ENCODE measurements at places on chromosomes 3 and 15.

- DNase-seq, result no peak
Observed at GRCh38 chr15:76799760-76800159, 105.4 kb downstream of the SCAPER start.

DNA sequence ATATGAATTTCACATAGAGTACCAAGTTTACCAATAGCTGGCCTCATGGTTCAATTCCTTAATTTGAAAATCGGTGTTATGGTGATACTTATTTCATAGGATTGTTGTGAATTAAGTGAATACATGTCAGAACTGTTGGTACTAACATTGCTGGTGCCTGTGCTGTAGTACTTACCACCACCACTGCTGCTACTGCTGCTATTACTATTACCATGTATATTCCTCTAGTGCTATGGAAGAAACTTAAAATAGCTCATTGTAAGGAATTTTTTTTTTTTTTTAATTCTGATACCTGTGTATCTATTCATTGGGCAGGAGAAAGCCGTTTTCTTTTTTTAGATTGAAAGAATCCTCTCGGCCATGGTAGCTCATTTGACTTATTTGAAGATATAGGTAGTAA, 3.6 kb downstream of the FYTTD1 start:
- DNase-seq, result no peak

DNA sequence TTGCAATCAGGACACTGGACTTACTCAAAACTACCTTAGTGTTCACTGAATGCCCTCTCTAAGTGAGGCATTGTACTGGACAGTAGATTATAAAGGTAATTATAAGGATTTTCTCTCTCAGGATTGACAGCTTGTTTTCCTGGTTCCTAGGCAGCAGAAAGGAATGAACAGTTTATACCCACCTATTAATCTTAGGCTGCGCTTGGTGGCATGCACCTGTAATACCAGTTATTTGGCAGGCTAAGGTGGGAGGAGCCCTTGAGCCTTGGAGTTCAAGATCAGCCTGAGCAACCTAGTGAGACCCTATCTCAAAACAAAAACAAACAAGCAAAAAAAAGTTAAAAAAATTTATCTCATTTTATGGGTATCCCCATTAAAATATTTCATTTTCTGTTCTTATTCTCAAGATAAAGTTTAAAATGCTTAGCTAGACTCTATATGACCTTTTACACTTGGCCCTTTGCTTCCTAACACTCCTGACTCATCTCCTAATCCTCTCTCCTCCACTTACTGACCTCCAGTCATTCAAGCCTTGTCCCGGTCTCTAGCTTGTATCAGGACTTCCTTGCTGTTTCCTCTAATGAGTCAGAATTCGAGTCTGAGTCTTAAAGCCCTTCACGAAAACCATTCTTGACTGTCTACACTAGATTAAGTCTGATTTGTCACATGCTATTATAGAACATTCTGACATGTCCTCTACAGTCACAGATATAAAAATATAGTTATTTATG, 348.6 kb downstream of the NLGN1 start:
- DNase-seq, result no peak

DNA sequence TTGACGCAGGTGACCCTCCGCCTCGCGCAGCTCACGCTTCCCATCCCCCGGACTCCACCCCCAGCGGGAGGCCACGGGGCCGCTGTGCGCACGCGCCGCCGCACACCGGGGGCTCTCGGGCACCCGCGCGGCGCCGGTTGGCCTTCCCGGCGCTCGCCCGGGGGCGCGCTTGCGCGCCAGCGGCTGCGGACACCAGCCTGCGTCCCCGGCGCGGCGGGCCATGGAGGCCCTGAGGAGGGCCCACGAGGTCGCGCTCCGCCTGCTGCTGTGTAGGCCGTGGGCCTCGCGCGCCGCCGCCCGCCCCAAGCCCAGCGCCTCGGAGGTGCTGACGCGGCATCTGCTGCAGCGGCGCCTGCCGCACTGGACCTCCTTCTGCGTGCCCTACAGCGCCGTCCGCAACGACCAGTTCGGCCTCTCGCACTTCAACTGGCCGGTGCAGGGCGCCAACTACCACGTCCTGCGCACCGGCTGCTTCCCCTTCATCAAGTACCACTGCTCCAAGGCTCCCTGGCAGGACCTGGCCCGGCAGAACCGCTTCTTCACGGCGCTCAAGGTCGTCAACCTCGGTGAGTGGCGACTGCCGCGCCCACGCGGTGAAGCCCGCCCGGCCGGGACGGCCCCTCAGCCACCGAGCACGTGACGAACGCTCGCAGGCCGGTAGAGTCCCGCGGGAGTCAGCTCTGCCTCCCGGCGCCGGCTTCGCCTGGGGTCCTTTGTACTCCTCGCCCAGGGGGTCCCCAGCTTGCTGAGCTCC, at the start of gene C15orf61:
TSS of gene C15orf61 (plus strand) at position 103 of the 754 bp plus-strand sequence. CDS start at position 221, 118 bp downstream.
- peak; percentile 90 for DNase-seq

GRCh38 chr3:175640958-175641357, 781.8 kb downstream of the NAALADL2 start:
- no peak for DNase-seq

DNA sequence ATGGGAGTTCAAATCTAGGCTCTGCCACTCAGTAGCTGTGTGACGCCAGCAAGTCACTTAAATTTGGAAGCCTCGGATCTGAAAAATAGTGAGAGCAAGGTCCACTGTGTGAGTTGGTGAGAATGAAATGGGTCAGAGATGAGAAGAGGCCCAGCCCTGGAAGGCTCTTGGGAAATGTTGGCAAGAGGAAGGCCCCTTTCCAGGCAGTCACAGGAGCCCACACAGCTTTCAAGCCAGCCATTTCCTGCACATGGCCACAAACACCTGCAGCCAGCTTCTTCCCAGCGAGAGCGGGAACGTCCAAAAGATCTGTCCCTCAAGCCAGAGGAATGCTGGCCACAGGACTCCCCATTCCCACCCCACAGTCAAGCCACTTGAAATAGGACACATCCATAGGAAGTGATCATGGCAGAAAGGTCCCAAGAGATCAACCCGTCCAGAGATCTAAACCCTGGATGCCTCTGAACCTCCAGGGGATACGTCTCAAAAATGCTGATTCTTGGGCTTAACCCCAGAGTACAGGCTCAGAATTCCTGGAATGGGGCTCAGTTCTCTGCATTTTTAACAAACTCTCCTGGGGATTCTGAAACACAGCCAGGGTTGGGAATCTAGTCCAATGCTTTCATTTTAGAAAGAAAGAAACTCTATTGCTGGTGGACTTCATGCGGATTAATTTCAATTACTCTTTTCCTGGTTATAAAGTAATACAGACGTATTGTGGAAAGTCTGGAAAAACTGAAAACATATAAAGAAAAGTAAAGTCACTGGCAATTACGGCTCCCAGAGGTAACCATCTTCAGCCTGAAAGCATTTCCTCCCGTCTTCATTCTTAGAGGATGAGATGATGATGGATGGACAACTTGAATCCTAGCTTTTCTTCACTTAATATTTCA, 35.9 kb downstream of the NTRK3 start:
- DNase-seq, result no peak

DNA sequence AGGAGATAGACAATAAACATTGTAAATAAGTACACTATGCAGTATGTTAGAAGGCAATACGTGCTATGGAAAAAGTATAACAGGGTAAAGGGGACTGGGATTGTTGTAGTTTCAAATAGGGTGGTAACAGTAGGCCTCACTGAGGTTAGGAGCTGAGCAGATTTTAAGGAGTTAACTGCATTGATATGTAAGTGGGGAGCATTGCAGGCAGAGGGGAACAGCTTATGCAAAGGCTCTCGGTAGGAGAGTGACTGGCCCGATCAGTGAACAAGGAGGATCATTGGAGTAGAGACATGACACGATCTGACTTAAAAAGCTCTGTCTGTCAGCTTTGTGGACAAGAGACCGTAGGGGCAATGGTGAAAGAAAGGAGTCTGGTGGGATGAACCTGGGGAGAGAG, 46.8 kb downstream of the PCCB start:
- DNase-seq, result no peak

DNA sequence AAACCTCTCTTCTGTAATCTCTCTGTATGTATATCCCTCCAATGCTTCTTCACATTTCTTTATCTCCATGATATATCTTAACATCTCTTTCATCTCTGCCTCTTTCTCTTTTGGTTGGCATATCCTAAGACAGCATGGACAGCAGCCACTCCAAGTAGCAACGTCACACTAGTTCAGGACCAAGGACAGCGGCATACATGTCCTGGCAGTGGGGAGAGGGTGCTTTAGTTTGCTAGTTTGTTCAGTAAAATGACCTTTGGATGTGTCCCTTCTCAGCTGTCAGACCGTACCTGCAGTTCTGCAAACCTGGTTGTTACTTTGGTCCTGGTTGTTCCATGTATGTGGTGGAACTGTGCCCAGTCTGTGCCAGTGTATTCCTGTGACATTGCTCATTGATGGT, 225.6 kb upstream of the ROPN1 start:
- no peak for DNase-seq

DNA sequence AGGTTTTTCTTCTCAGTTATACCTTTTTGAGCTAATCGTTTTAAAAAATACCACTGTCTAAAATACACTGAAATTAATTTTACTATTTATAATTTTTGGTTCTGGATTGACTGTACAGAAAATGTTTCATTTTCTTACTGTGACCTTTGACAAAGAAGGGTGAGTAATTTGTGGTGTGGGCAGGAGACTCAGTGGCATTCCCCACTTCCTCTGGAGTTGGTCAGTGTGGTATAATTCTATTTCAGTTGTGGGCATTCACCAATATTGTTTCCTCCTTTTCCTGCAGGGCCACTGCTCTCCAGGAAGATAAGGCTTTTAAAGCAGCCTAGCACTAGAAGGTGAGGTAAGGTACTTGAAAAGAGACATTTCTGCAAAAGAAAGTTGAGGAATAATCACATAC, 6.5 kb downstream of the DAG1 start:
- no peak for DNase-seq

DNA sequence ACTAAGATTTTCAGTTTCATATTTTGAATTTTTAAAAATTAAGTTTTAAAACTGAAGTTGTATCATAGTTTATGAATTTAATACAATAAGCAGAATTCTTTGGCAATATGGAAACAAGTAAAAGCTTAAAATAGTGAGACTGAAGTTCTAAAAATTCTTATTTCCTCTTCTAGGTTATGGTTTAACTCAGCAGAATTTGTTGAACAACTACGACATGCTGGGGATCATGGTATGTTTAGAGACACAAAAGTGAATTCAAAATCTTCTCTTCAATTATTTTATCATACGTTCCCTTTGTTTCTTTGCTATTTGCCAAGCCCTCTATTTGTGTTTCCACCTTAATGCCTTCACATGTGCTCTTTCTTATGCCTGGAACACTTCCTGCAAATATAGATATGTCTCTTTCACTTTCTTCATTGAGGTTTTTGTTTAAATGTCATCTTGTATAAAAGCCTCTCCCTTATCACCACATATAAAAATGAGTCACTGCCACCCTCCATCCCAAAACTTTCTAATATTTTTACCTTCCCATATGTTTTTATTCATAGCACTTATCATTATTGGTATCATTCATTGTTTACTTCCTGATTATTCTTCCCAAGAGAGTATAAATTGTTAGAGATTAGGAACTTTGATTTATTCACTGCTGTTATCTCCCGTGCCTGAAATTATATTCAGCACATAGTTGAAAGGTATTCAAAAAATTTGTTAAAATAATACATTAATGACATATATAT, 6.4 kb downstream of the SUCNR1 start:
- DNase-seq, result no peak

GRCh38 chr3:130759692-130760338, 13.2 kb upstream of the PIK3R4 start:
- peak; percentile 7 for DNase-seq

DNA sequence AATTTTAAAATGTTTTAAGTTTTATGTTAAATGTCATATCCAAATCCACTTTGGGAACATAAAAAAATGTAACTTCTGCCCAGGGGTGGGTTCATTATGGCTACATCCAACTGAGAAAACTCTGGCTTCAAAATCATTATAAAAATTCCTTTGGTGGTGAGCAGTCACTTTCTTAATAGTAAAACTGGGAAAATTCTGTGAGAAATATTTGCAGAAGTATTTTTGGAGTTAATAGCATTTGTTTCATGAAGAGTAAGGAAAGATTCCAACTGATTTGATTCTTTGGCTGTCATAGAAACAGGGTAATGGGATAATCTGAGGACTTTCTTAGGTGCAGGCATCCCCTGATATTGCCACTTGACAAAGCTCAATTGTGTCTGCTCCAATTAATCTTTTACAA, 38.8 kb downstream of the CPA3 start:
- no peak for DNase-seq

DNA sequence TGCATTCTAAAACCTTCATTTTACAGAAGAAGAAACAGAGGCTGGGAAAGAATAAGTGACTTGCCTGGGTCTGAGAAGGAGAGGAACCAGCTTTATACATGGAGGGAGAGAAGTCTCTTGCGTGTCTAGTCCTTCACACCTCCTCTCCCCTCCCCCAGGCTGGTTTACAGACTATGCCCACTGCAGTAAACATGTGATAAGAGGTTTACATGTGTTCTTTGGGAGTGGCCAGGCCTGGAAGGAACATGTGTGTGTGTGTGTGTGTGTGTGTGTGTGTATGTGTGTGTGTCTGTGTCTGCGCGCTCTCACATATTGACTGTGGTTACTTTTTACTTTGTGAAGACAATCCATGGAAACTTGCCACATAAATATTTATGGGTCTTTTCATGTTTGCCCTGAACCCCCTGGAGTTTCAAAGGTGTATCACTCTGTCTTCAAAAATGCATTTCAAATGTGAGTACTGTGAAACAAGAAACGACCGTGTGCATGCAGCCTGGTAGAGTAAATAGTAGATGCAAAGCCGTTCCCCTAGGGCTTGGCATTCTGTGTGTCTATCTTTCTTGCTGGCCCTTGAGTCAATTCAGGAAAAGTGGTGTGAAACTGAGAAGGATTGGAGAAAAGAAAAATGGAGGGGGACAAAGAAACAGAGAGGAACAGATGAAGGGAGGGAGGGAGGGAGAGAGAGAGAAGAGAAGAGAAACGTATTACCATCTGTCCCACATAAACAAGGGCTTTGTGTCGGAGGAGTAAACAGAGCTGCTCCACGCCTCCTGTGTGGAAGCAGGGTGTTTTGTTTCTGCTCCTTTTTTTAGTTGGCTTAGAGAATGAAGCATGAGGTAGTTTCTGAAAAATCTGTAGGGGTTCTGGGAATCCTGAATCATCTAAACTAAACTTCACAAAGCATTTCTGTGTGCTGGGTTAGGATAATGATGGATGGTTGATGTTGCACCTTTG, 51.7 kb downstream of the CLDN11 start:
- DNase-seq, result peak; percentile 38
